ENCODE measurements at places on chromosomes 1 and 21.
A peak's percentile ranks its signal among the peaks of the same experiment; 100 is the strongest.

- DNase-seq = no peak
Observed at GRCh38 chr1:58774027-58774426, 9.8 kb downstream of the JUN start.

- no peak for DNase-seq
Observed at GRCh38 chr1:154520333-154520732, 18.1 kb upstream of the SHE start.

GRCh38 chr1:162323023-162323422 lies 53.6 kb downstream of the SPATA46 start:
- no peak for DNase-seq

GRCh38 chr21:31329456-31330143 lies 14.5 kb downstream of the TIAM1 start:
- DNase-seq = no peak

DNA sequence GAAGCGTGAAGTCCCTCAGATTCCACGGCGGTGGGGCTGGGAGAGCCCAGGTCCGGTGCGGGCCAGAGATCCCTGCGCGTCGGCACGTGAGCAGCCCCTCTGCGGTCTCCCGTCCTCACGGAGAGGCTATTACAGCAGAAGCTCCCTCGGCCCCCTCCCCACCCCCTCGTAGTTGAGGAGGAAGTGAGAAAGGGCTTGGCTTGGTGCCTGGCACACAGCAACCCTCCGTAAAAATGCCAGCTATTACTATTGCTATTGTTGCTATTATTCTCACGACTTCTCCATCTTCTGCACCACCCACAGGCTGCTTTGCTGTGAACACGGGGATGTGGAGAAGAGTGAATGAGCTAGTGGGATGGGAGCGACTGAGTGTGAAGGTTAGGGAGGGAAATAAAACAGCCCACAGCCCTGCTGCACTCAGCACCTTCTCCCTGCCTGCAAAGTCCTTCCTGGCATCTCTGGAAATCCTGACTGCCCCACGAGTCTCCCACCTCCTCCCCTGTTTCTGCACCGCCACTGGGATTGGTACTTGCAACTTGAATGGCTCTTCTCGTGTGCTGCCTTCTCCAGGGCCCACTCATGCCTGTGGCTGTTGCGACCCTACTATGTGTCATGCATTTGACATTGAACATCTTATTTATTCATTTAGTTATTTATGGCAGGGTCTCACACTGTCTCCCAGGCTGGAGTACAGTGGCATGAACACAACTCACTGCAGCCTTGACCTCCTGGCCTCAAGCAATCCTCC lies 26.6 kb downstream of the ZBTB18 start:
- no peak for DNase-seq

DNA sequence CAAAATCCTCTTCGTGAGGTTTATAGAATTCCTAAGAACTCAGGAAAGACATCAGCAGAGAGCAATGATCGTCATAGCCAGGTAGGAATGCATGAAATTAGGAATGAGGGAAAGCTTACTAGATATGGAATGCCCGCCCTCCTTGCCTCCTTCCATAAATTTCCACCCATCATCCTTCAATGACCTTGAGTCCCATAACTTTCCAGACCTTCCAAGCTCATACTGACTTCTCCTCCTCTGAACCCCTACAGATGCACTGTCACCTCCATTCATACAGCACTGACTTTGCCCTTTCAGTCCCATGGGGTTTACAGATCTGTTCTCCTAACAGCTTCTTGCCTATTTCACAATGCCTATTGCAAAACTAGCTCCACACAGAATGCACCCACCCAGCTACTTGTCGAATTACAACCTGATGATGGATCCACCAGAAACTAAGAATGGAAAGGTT lies 23.8 kb upstream of the PPP1R15B start:
- DNase-seq = no peak

DNA sequence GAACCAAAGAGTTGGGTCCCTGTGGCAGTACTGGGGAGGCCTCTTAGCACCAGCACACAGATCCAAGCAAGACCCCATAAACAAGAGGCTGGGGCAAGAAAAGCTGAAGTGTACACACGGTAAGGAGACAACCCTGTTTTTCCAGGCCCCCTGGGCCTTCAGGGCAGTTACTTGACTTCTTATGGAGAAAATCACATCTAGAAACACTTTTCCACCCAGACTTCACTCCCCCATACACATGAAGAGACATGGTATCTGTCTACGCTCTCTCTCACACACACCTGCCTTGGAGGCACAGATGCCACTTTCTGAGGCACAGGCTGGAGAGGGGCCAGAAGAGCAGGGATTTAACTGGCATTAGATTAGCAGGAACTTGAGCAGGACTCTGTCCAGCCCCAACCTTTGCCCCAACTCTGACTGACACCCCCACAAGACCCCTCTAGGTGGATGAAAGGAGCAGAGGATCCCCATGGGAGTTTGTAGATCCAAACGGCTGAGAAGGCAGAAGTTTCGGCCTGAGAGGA lies 2.2 kb downstream of the CERS2 start:
- DNase-seq = no peak

- no peak for DNase-seq
Observed at GRCh38 chr1:19738076-19738475, 61.6 kb downstream of the TMCO4 start.

DNA sequence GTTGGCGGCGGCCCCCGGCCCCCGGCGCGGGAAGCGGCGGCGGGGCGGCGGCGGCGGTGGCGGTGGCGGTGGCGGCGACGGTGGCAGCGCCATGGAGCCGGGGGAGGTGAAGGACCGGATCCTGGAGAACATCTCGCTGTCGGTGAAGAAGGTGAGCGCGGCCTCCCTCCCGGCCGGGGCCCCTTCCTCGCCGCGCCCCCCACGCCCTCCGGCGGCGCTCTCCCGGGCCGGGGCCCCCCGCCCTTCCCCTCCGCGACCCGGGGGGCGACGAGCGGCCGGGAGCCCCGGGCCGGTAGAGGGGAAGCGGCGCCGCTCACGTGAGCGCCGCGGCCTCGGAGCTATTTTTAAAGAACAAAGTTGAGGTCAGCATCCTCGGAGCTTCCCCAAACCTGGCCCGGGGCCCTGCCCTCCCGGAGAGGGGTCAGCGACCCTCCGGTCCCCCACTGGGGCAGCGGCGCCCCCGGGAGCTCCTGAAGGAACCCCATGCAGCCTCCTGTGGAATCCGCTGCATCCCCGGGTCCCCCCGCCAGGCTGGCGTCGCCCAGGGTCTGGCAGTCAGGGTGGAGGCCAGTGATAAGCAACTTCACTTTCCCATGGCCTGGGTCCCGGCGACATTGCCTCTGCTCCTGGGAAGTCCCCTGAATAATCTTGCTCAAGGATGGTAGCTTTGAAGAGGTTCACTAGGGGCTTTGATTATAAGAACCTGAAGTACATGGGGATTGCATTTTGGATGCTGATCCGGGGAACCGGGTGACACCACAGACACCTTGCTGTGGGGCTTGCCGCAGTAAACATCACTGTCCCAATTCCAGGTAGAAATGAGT lies 560 bp downstream of the PLEKHM2 start:
- peak; percentile 25 for DNase-seq

- no peak for DNase-seq
Observed at GRCh38 chr1:229669333-229669732, 43.3 kb downstream of the URB2 start.

DNA sequence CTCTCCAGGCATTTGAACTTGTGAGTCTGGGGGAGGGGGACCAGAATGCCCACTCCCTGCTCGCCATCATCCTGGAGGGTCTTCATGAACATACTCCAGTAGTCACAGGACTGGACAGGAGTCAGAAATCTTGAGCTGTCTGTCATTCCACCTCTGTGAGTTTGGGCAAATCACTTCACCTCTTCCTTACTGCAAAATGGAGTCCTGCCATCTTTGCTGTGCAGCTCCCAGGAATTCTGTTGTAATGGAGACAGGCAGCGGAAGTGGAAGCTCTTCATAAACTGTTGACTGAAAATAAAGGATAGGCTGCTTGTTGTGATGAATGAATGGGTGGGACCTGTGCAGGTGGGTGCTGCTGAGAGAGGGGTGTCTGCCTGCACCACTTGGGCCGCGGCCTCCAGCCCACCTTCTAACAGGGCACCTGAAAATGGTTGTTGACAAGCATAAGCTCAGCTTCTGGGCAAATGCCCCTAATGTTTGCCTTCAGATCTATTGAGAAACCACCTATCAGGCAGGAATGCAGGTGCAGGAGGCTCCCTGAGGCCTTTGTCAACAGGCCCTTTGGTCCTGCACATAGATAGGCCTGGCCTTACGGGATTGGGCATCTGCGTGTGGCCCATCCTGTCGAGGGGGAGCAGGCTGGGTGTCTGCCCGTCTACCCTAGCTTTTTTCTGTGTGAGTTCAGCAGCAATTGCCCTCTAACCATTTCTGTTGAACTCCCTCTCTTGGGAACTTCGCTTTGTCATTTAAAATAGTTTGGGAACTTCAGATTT lies 321.0 kb downstream of the RPS6KC1 start:
- no peak for DNase-seq

- no peak for DNase-seq
Observed at GRCh38 chr1:210464519-210465039, 135.9 kb downstream of the HHAT start.

DNA sequence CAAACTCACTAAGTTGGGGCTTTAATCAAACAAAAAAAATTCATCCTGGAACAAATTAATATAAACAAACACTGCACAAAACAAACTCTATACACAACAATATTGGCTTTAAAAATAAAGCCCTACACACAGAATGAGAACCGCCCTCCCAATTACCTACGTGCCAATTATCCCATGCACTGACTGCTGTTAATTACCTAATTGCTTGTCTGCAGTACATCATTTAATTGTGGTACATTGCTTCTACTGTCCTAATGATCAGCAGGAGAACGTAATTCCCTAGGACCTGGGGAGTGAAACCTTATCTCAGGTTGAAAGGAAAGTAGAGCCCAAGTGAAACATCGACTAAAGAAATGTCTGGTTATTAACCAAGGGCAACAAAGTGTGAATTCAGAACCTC lies 364.5 kb downstream of the KCNH1 start:
- DNase-seq = no peak

DNA sequence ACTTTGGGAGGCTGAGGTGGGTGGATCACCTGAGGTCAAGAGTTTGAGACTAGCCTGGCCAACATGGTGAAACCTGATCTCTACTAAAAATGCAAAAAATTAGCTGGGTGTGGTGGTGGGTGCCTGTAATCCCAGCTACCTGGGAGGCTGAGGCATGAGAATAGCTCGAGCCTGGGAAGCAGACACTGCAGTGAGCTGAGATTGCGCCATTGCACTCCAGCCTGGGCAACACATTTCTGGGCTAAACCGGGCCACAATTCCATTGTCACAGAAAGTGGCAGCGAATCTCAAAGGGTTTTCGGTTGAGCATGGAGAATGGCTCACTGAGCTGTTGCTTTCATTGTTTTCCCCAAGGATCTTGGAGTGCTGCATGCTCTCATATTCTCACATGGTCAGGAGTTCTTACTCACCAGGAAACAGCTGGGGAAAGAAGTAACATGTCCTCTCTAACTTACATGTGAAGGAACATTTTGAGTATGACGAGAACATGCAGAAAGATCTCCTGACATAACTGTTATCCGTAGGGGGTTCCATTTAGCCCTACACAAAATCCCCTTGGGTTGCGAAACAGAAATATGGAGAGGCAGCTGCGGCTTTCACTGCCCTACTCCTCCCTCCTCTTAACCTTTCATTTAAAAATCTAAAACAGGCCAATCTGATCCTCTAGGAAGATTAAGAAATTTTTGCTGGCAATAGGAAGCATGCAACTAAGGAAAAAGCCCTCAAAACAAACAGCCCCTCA lies 341.1 kb downstream of the PCP4 start:
- no peak for DNase-seq

GRCh38 chr1:22500471-22500870 lies 48.8 kb downstream of the ZBTB40 start:
- no peak for DNase-seq

- DNase-seq = no peak
Observed at GRCh38 chr1:89512996-89513720, 11.5 kb upstream of the LRRC8B start.

GRCh38 chr1:165549973-165550372 lies 6.2 kb downstream of the LRRC52 start:
- no peak for DNase-seq

DNA sequence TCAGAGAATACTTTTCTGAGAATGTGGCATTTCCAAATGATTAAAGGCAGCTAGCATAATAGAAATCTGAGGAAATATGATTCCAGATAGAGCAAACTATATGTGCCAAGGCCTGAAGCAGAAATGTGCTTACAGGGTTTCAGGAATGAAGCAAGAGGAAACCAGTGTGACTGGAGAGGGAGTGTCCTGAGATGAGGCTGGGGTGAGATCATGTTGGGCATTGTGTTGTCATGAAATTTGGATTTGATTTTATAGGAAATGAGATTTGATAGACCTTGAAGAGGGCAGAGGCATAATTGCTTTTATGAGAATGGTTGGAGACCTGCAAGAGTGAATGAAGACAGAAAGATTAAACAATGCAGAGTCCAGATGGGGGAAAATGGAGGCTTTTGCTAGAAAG lies 338.1 kb upstream of the SNX7 start:
- no peak for DNase-seq

GRCh38 chr1:53833393-53833792 lies 4.7 kb downstream of the NDC1 start:
- no peak for DNase-seq

GRCh38 chr1:201481761-201482493 lies 12.9 kb upstream of the PHLDA3 start:
- peak; percentile 72 for DNase-seq

- DNase-seq = no peak
Observed at GRCh38 chr1:218369688-218370511, 24.8 kb downstream of the TGFB2 start.

DNA sequence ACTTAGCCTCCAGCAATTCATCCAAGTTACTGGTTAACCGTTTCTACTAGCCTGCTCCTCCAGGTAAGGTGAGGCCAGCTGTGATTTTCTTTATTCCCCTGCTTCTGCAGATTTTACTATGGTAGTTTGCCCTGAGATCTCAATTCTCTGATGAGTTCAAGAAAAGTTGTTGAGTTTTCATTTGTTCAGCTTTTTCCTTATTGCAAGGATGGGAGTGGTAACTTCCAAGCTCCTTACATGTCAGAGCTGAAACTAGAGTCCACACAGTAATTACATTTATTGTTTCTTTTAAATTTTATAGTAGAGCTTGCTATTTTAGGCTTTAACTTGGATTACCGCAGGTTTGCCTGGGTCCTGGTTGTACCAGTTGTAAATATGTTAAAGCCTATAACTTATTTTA lies 76.9 kb upstream of the ZRANB2 start:
- DNase-seq = no peak

DNA sequence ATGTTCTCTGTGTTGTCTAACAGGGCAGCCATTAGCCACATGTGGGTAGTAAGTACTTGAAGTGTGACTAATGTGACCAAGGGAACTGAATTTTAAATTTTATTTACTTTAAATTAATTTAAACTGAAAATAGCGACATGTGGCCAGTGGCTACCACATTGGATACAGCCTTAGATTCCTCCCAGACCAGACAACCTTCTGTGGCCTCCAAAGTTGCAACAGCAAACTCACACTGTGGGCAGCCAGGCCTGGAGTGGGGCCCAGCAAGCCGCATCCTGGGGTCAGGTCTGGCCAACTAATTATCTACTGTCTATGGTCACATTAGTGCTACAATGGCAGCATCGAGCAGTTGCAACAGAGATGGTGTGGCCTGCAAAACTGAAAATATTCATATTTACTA lies 11.7 kb downstream of the EIF2D start:
- no peak for DNase-seq

GRCh38 chr1:162772571-162773154 lies 17.8 kb upstream of the HSD17B7 start:
- no peak for DNase-seq

- no peak for DNase-seq
Observed at GRCh38 chr1:55275151-55275748, 60.1 kb upstream of the USP24 start.

Data from stimulated activated CD4-positive, alpha-beta T cell treated with anti-CD3 and anti-CD28 coated beads, Interleukin-1b, Interleukin-23, amount 100 ng/mL, for 4 hours (primary cell).